GM18507 (cell line): ENCODE measurements at places on chromosomes 5 and 9.

DNA sequence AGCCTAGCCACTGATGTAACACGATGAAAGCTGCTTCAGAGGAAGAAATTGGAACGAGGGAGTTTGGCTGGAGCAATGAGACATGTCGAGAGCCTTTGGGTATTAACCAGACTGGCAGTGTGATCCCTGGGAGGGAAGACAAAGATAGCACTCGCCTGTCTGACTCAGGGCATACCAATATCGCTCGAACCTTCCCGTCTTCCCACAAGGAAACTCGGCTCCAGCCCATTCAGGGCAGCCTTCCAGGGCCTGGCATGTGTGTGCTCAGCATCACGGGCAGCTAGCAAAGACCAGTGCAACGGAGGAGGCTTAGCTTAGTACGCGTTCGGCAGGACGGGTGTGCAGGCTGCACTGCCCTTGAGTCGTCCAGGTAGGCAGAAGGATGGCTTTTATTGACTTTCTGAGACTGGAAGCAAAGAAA is 356.9 kb upstream of the WWC1 start:
- no peak for DNase-seq

DNA sequence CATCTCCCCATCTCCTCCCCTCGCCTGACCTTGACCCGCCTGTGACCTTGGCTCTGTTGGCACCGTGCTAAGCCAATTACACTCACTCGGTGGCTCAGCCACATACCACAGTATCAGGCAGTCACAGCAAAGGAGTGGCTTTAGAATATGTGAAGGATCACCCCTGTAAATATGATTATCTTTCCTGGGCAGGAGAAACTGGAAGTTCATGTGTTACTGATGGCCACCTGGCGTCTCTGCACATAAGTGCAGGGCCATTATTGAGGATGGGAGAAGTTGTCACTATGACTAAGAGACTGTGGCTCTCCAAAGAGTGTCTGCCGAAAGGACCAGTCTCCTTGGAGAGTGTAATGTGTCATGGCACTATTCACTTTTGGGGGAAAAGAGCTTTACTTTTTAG is 116.9 kb upstream of the S1PR3 start:
- no peak for DNase-seq

- no peak for DNase-seq
These were observed 173.2 kb downstream of the GABRB2 start for GRCh38 chr5:161373345-161373707.

DNA sequence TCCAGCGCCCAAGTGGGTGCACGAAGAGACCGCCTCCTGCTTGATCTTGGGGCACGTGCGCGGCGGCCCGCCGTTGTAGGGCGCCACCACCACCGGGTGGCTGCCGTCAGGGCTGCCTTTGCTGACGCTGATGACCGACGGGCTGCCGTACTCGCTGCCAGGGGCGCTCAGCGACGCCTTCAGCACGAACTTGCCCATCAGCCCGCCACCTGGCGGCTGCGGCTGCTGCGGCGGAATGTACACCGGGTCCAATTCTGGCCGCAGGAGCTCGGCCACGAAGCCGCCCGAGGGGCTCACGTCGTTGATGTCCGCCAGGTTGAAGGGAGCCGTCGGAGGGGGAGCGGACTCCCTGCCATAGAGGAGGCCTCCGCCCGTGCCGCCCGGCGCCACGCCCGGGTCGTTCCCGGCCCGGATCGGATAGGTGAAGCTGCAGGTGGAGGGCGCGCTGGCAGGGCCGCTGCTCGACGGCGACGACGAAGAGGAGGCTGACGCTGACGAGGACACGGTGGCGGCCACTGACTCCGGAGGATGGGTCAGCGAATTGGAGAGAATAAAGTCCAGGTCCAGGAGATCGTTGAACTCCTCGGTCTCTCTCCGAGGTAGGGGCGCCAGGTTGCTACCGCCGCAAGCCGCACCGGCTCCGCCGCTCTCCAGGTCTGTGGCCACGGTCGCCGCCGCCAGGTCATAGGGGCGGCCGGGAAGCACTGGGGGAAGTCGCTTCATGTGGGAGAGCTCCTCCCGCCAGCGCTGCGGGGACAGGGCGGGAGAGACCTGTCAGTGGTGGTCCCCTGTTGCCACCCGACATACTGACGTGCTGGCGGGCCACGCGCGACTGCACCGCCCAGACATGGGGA is 1.8 kb downstream of the KLF4 start:
- DNase-seq: no peak

DNA sequence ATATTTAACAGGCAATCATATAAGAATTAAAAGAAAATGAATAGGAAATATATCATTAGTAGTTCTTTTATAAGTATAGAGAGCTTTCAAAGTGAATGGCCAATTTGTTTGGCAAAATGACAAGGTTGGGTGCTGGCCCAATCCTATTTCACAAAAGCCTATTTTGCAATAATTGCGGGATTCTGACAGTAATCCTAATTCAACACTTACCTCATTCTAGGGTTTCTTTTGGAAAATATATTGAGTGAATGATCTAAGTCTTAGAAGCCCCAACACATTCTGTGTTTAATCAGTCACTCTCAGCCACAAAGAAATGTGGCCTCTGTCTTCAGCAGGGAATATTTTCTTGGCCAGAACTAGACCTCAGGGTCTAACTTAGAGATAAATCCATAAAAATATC is 835.9 kb upstream of the ZNF608 start:
- DNase-seq: no peak

GRCh38 chr9:129489838-129490582 is 130.9 kb downstream of the C9orf50 start:
- DNase-seq: no peak

- DNase-seq: no peak
These were observed 84.9 kb downstream of the GNA14 start for GRCh38 chr9:77563174-77563573.

DNA sequence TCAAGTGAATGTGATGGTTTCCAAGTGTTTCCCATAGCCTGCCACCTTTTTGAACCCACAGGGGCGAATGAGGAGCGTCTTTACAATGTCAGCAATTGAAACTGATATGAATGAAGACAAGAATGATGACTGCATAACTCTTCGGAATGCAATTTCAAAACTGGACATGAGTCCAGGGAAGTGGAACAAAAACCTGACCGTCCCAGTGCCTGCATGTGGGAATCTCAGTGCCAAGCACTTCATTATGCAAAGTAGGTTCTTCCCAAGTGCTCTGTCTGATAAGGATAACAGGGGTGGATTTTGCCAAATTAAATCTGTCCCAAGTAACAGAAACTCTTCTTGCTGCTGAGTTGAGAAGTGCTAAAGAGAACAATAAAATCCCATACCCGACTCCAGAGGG is 243.8 kb upstream of the ADAMTS16 start:
- no peak for DNase-seq

DNA sequence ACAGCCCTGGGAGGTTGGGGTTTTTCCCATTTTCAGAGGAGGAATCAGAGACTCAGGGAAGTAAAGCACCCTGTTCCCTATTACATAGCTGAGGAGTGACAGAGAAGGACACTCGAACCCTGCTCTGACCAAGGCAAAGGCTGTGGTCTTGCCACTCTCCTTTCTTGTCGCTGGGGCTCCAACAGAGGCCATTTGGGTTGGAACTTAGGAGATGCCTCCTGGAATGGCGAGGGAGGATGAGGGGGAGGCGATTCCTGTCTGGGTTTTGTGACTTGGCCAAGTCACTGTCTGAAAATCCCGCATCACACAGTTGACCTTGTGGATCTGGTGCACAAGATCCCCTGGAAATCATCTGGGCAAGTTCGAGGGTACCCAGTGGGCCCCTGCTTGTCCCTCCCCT is 64.0 kb upstream of the HAND1 start:
- DNase-seq: no peak

DNA sequence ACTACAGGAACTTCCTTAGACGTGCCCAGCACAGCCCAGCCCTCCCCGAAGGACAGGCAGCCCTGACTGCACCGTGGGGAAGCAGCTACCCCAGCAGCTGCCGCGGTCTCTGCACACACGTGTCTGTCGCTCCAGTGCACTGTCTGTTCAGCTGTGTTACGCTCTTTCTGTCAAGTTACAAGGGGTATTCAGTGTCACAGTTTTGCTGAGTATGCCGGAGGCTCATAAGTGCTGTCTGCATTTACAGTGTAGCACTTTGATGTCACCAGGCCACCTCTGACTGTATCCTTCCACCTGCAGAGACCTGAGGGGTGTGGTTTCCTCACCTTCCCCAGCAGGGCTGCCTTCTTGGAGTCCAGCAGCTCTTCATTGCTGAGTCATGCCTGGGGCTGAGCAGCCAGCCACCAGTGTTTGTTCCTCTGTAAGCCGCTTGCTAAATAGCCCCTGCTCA is 126.8 kb downstream of the EHMT1 start:
- no peak for DNase-seq

GRCh38 chr9:129910628-129911567 is 75.6 kb downstream of the USP20 start:
- no peak for DNase-seq
